ENCODE measurements at places on chromosomes 4 and X. TPM values are rescaled to one million over a fixed set of nuclear protein-coding genes. Genes with fewer than 3 reads are reported as not detected.

GRCh38 chrX:154329294-154329693 lies 33.7 kb downstream of the TKTL1 start:
- no peaks in the 10 kb centered on the region for H3K27me3 ChIP-seq
- no peak for DNase-seq
- H3K36me3 ChIP-seq = no peaks in the 10 kb centered on the region
- H3K4me3 ChIP-seq = peak overlapping the region; percentile 38
- peaks cover 57% of the 10 kb centered on the region for H3K4me1 ChIP-seq

DNA sequence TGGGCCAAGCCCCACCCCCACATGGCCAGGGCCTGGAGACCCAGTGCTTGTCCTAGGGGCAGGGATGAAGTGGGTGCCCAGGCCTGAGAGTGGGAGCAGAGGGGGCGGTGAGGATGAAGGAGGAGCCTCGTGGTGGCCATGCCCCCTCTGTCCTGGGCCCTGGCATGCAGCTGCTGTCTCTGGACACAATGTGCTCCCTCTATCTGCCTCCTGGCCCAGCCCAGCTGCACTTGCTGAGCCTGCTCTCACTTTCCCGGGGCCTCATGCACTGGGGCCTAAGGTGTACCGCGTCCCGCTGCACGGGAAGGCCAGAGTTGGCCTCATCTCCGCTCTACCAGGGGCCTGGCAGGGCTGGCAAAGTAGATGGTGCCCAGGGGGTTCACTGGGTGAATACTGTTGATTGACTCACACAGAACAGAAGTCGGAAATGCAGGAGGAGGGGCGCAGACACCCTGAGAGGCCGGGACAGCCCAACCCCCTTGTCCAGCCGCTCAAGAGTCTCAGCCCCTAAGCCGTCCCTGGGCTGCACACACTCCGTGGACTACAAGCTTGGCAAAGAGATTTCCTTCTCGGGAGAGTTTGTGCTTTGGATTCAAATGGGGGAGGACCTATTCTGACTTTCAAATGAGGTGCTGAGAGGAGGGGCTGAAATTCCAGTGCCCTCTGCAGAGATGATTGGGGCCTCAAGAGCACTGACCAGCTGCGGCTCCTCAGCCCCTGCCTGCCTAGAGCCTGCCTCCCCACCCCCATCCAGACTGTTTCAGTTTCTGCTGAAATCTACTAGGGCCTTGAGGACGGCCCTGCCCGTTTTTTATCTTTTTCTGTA lies 112.4 kb downstream of the PSAPL1 start:
- H3K27ac ChIP-seq = no peak overlapping the region
- no peak for DNase-seq
- no peaks in the 10 kb centered on the region for H3K4me1 ChIP-seq
- no peaks in the 10 kb centered on the region for H3K36me3 ChIP-seq

GRCh38 chr4:156060661-156061060 lies 107.0 kb upstream of the CTSO start:
- no peak for DNase-seq
- no peak overlapping the region for H3K27ac ChIP-seq
- H3K36me3 ChIP-seq = no peaks in the 10 kb centered on the region
- no peaks in the 10 kb centered on the region for H3K4me1 ChIP-seq
- no peaks in the 10 kb centered on the region for H3K27me3 ChIP-seq
- H3K4me3 ChIP-seq = no peak overlapping the region

GRCh38 chrX:45134775-45135174 lies 65.9 kb downstream of the DIPK2B start:
- no peaks in the 10 kb centered on the region for H3K27me3 ChIP-seq
- no peaks in the 10 kb centered on the region for H3K4me1 ChIP-seq
- peaks cover 24% of the 10 kb centered on the region for H3K36me3 ChIP-seq

DNA sequence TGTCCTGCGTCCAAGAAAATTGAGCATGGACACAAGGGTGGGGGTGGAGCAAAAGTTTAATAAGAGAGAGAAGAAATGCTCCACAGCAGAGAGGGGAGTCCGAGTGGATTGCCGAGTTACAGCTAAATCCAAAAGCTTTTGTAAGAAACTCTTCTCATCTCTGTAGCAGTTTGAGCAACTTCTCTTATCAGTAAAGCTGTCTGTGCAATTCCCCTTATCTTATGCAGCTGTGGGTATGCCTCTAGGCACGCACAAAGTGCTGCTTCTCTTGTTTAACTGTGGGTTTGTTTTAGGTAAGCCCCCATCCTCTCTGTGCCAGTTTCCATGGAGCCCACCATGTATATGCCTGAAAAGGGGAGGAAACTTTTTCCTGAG lies 44.8 kb downstream of the HMGB2 start:
- no peaks in the 10 kb centered on the region for H3K27me3 ChIP-seq
- no peak overlapping the region for H3K4me3 ChIP-seq
- no peak overlapping the region for H3K27ac ChIP-seq

GRCh38 chr4:189858435-189858834 lies 82.2 kb upstream of the FRG1 start:
- H3K36me3 ChIP-seq = peaks cover 34% of the 10 kb centered on the region
- H3K27me3 ChIP-seq = no peaks in the 10 kb centered on the region
- no peak for DNase-seq
- H3K4me1 ChIP-seq = no peaks in the 10 kb centered on the region
- H3K4me3 ChIP-seq = no peak overlapping the region
- no peak overlapping the region for H3K27ac ChIP-seq

DNA sequence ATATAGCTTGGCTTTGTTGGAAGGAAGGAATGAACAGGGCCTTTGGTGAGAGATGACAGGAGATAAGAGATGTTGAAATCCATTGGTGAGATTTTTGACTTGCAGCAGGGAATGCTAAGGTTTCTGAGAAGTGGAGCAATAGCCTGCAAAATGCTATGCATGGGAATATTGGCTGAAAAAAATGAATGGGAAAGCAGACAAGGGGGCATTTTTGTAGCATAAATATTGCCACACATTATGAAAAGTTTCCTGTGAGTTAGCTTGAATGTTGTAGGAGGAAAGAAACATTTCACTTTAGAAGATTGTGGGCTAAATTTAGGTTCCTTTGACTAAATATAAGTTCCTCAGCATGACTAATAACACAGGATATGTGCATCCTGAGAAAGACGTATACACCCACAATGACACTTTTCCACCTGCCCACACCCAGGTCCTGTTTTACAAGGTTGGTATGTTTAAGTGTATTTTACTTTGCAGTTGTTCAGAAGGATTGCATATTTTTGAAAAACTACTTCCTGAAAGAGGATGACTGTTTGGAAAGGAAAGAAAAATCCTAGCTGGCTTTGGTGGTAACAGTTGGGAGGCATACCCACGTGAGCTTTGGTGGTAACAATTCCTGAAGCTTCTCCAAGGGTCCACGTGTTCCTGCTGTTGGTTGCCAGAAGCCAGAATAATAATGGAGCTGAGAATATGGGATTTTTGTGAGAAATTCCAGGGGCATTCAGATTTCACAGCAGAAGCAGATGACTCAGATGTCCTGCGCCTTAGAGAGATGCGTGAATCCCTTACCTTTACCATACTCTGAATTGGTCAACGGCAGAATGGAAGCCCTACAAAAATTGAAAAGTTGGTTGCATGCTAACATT lies 28.5 kb downstream of the PHEX start:
- no peak overlapping the region for H3K4me3 ChIP-seq
- no peak overlapping the region for H3K27ac ChIP-seq
- H3K36me3 ChIP-seq = no peaks in the 10 kb centered on the region
- DNase-seq = no peak

GRCh38 chr4:6142511-6142910 lies 57.8 kb downstream of the JAKMIP1 start:
- no peaks in the 10 kb centered on the region for H3K27me3 ChIP-seq
- no peak overlapping the region for H3K27ac ChIP-seq
- DNase-seq = no peak
- H3K4me1 ChIP-seq = no peaks in the 10 kb centered on the region
- H3K4me3 ChIP-seq = no peak overlapping the region

GRCh38 chrX:88135735-88136134 lies 611.3 kb upstream of the CPXCR1 start:
- no peaks in the 10 kb centered on the region for H3K27me3 ChIP-seq
- H3K27ac ChIP-seq = no peak overlapping the region
- no peak for DNase-seq
- no peaks in the 10 kb centered on the region for H3K36me3 ChIP-seq
- H3K4me1 ChIP-seq = no peaks in the 10 kb centered on the region
- no peak overlapping the region for H3K4me3 ChIP-seq

DNA sequence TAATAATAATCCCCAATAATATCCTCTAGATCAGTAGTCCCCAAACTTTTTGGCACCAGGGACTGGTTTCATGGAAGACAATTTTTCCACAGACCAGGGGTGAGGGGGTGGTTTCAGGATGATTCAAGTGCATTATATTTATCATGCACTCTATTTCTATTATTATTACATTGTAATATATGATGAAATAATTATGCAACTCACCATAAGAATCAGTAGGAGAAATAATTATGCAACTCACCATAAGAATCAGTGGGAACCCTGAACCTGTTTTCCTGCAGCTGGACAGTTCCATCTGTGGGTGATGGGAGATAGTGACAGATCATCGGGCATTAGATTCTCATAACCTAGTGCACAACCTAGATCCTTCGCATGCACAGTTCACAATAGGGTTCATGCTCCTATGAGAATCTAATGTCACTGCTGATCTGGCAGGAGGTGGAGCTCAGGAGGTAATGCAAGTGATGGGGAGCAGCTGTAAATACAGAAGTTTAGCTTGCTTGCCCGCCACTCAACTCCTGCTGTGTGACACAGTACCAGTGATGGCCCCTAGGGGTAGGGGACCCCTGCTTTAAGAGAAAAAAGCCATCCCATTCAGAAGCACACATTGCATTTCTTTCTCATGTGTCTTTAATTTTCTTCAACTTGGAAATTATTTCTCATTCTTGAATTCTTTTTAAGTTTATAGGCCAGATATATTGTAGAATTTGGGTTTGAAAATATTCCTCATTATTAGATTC lies 16.0 kb upstream of the SH3RF1 start:
- H3K36me3 ChIP-seq = no peaks in the 10 kb centered on the region
- peaks cover 10% of the 10 kb centered on the region for H3K27me3 ChIP-seq
- peaks cover 2% of the 10 kb centered on the region for H3K4me1 ChIP-seq
- H3K27ac ChIP-seq = no peak overlapping the region
- no peak for DNase-seq

- H3K27ac ChIP-seq = no peak overlapping the region
- DNase-seq = no peak
- peaks cover 4% of the 10 kb centered on the region for H3K27me3 ChIP-seq
These were observed 161.7 kb downstream of the RBMX2 start for GRCh38 chrX:130563476-130563875.

DNA sequence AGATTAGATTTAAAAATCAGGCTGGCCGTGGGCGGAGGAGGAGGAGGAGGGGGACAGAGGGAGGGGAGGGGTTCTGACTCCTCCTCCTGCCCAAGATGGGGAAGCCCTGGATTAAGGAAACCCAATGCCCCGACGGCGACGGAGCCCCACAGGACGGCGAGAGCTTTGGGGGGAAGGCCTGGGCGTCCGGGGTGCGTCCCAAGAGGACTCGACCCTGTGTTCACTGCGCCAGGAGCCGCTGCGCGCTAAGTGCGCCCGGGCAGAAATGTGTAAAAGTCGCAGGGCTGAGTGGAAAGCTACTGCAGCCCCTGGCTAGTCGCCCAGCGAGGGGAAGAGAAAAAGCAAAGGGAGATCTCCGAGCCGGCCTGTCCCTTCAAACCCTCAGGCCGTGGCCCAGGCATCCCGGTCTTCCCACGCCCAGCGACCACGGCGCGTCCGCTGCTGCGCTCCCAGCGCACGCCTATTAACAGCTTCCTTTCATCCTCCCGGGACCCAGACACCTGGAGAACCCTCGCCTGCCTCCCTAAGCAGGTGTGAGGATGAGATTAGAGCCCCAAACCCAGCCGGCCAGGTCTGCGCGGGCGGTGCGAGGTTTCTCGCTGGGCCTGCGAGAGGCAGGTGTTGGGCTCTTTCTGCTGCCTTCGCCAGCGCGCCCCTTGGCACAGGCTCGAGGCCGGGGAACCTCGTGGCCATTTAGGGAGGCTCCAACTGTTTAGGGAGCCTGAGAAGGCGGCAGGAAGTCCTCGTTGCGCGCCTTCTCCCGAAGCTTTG lies 1.4 kb upstream of the RPS6KA3 start:
- H3K27ac ChIP-seq = peak overlapping the region; percentile 90
- peak; percentile 22 for DNase-seq
- no peaks in the 10 kb centered on the region for H3K36me3 ChIP-seq
- peaks cover 18% of the 10 kb centered on the region for H3K4me1 ChIP-seq
- H3K4me3 ChIP-seq = peak overlapping the region; percentile 91
- H3K27me3 ChIP-seq = no peaks in the 10 kb centered on the region

DNA sequence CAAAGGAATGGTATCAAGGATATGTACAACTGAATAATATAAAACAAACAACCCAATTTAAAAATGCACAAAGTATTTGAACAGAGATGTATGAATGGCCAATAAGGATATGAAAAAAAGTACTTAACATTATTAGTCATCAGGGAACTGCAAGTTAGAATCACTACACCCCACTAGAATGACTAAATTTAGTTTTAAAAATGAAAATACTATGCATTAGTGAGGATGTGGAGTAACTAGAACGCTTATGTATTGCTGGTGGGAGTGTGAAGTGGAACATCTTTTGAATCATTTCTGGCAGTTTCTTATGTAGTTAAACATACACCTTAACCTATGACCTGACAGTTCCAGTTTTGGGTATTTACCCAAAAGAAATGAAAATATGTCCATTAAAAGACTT lies 13.0 kb upstream of the SLC16A2 start:
- H3K4me3 ChIP-seq = no peak overlapping the region
- H3K27ac ChIP-seq = no peak overlapping the region
- DNase-seq = no peak
- no peaks in the 10 kb centered on the region for H3K36me3 ChIP-seq
- peaks cover 5% of the 10 kb centered on the region for H3K27me3 ChIP-seq
- H3K4me1 ChIP-seq = no peaks in the 10 kb centered on the region

DNA sequence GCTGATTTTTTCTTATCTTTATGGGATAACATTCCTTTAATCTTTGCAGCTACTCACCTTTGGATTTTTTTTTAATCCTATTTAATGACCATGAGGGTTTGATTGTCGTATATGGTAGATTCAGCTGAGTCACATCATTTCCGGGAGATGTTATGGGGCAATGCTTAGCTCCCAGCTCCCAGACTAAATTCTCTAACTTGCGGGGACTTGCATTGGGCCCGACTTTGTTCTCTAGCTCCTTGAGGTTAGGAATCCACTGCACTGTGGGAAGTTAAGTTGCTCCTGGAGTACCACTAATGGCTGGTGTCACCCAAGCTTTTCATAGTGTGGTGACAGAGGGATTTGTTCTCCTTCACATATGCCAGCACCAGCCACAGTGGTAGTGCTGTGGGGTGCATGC lies 287.4 kb downstream of the TECRL start:
- DNase-seq = no peak
- H3K36me3 ChIP-seq = no peaks in the 10 kb centered on the region
- no peaks in the 10 kb centered on the region for H3K27me3 ChIP-seq
- no peaks in the 10 kb centered on the region for H3K4me1 ChIP-seq

The CXCL9 gene
- not detected for polyA plus RNA-seq

The CSAG1 gene
- polyA plus RNA-seq = not detected

The TMPRSS11F gene
- not detected for polyA plus RNA-seq

The ANXA5 gene
- polyA plus RNA-seq = 87.5 TPM

The FMR1NB gene
- not detected for polyA plus RNA-seq

The PNMA5 gene
- not detected for polyA plus RNA-seq

The CT47B1 gene
- polyA plus RNA-seq = not detected

The LIMCH1 gene
- not detected for polyA plus RNA-seq
